Right kidney (tissue), 9 donors: ENCODE measurements at places on chromosomes 5 and 9.

DNA sequence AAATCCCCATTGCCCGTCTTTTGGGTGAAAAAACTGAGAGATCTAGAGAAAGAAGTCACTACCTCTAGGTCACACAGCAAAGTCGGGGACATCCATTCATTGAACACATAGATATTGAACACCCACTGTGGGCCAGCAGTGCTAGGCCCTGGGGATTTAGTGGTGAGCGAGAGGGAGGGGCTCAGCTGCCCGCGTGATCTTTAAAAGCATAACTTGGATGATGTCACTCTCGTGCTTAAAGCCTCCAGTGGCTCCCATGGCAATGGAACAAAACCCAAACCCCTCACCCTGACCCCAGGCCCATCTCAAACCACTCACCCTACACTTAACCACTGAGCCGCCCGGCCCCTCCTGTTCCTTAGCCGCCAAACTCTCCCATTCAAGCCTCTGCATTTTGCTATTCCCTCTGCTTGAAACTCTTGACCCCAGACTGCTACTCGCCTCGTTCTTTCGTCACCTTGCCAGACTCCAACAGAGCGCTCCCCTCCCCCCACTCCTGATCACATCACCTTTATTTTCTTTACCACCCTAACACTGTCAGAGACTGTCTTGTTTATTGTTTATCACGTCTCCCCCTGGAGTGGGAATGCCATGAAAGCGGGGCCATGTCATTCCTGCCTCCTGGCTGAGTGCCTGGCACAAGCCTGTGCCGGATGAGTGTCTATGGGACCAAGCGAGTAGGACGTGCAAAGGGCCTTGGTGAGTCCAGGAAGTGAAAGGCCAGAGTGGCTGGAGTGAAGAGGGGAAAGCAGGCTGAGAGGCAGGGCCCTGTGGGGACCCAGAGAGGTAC lies 710 bp upstream of the PIP5KL1 start:
- no peak for DNase-seq

- DNase-seq: no peak
Measured at GRCh38 chr5:132438917-132439316, 51.7 kb downstream of the IRF1 start.

- DNase-seq: no peak
Measured at GRCh38 chr9:125626187-125626586, 80.8 kb downstream of the MAPKAP1 start.

- DNase-seq: no peak
Measured at GRCh38 chr5:14593326-14594021, 11.9 kb downstream of the OTULINL start.

DNA sequence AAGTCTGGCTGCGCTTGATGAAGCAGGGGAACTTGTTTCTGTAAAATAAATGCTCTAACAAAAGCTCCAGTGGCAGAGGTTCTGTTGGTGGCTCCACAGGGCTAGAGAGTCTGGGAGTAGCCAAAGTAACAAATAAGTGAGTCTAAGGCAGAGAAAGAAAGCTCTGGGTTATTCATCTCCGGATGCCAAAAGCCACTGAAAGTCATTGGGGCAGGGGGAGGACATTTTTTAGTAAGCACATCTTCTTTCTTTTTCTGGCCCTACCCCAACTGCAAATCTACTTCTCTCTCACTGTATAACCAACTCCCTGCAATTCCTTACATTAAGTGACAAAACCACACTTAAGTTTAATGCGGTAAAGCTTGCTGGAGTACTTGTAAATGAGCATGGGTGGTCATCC lies 141.6 kb downstream of the INSYN2B start:
- no peak for DNase-seq

GRCh38 chr9:89260525-89260924 lies 50.5 kb upstream of the CKS2 start:
- DNase-seq: no peak

- no peak for DNase-seq
Measured at GRCh38 chr5:108543486-108543885, 161.6 kb upstream of the FBXL17 start.
